ENCODE measurements at places on chromosomes 16 and 17.

- no peak overlapping the region for H3K4me3 ChIP-seq
- no peak overlapping the region for H3K27ac ChIP-seq
- peaks cover 13% of the 10 kb centered on the region for H3K4me1 ChIP-seq
- H3K27me3 ChIP-seq = no peaks in the 10 kb centered on the region
- DNase-seq = peak; percentile 65
These were observed 1049.1 kb upstream of the GOT2 start for GRCh38 chr16:59783191-59783590.

GRCh38 chr17:64216338-64217248 is 46.5 kb downstream of the TEX2 start:
- peak overlapping the region; percentile 49 for H3K4me3 ChIP-seq
- H3K4me1 ChIP-seq = peaks cover 76% of the 10 kb centered on the region
- peak; percentile 32 for DNase-seq
- peaks cover 41% of the 10 kb centered on the region for H3K36me3 ChIP-seq
- peak overlapping the region; percentile 86 for H3K27ac ChIP-seq
- H3K27me3 ChIP-seq = no peaks in the 10 kb centered on the region

- no peak overlapping the region for H3K27ac ChIP-seq
- H3K27me3 ChIP-seq = peaks cover 2% of the 10 kb centered on the region
- no peak for DNase-seq
- peaks cover 28% of the 10 kb centered on the region for H3K4me1 ChIP-seq
- H3K36me3 ChIP-seq = no peaks in the 10 kb centered on the region
These were observed 7.8 kb upstream of the RNF213 start for GRCh38 chr17:80252871-80253270.

GRCh38 chr16:66513111-66513723 is 36.7 kb downstream of the TK2 start:
- H3K27ac ChIP-seq = peak overlapping the region; percentile 79
- H3K36me3 ChIP-seq = peaks cover 22% of the 10 kb centered on the region
- no peak overlapping the region for H3K4me3 ChIP-seq
- peaks cover 66% of the 10 kb centered on the region for H3K4me1 ChIP-seq

- H3K27me3 ChIP-seq = peaks cover 10% of the 10 kb centered on the region
- peak; percentile 95 for DNase-seq
- H3K27ac ChIP-seq = peak overlapping the region; percentile 99
- H3K4me1 ChIP-seq = peaks cover 44% of the 10 kb centered on the region
These were observed 1.1 kb upstream of the ADGRG1 start for GRCh38 chr16:57627184-57627871.

DNA sequence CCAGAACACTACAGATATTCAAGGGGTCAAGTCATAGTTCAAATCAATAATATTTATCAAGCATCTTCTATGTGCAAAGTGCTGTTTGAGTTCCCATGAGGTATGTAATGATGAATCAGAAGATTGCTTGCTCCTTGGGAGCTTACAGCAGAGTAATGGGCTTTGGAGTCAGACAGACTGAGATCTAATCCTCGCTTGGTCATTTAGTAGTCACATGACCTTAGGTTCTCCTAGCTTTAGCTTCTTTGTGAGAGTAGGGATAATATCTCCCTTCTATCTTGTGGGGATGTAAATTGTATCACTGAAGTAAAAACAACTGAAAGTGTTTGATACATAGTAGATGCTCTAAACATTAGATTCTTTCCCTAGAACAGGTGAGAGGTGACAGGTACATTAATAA is 30.1 kb downstream of the SNX11 start:
- no peaks in the 10 kb centered on the region for H3K4me1 ChIP-seq
- H3K4me3 ChIP-seq = no peak overlapping the region
- peaks cover 37% of the 10 kb centered on the region for H3K27me3 ChIP-seq
- no peak overlapping the region for H3K27ac ChIP-seq
- no peak for DNase-seq

GRCh38 chr17:19533718-19534561 is at the start of gene SLC47A1:
Gene SLC47A1 (plus strand): TSS chr17:19533854. CDS start chr17:19533940, 86 bp downstream.
- H3K4me1 ChIP-seq = no peaks in the 10 kb centered on the region
- peak within 1 kb of the TSS; percentile 13 for H3K4me3 ChIP-seq
- no peak within 1 kb of the TSS for H3K27ac ChIP-seq
- no peaks in the 10 kb centered on the region for H3K36me3 ChIP-seq
- DNase-seq = no peak
- peaks cover 43% of the 10 kb centered on the region for H3K27me3 ChIP-seq

GRCh38 chr17:11825572-11826209 is 171.6 kb downstream of the ZNF18 start:
- DNase-seq = no peak
- H3K4me3 ChIP-seq = no peak overlapping the region
- no peaks in the 10 kb centered on the region for H3K27me3 ChIP-seq

DNA sequence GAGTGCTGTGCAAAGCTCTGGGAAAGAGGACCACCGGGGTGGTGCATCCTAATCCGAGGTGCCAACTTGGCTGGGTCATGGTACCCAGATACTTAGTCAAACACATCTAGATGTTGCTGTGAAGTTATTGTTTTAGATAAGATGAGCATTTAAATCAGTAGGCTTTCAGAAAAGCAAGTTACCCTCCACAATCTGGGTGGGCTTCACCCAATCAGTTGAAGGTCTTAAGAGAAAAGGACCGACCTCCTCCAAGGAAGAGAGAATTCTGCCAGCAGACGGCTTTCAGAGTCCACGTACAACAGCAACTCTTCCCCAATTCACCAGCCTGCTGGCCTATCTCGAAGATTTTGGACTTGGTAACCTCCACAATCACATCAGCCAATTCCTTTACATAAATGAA is 338.1 kb downstream of the C16orf95 start:
- H3K27me3 ChIP-seq = peaks cover 25% of the 10 kb centered on the region
- H3K27ac ChIP-seq = no peak overlapping the region
- 0 out of 2 replicates have a peak, but pooled peaks cover 6% of the 10 kb centered on the region for H3K36me3 ChIP-seq

GRCh38 chr17:76149214-76149613 is 8.2 kb upstream of the FOXJ1 start:
- H3K4me3 ChIP-seq = no peak overlapping the region
- DNase-seq = no peak
- no peak overlapping the region for H3K27ac ChIP-seq
- no peaks in the 10 kb centered on the region for H3K4me1 ChIP-seq

DNA sequence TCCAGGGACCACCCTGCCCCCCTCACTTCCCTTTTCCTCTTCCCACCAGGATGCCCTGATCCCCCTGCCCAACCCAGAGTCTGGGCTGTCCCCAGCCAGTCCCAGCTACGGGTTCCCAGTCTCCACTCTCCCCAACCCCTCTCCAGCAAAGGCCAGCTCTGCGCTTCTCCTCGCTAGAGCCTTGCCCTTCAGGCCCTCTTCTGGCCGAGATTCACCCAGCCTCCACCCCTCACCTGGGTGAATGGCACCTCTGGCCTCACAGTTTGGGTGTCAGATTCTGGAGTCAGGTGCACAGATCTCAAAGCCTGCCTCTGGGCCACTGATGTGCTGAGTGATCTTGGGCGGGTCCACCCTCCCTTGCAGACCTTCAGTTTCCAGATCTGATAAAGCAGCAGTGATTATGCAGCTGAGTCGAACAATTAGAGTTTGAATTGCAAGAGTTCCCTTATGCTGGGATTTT is 185.6 kb upstream of the TNRC6C start:
- DNase-seq = no peak
- H3K36me3 ChIP-seq = no peaks in the 10 kb centered on the region
- H3K4me1 ChIP-seq = peaks cover 6% of the 10 kb centered on the region
- H3K27ac ChIP-seq = no peak overlapping the region

GRCh38 chr16:6300523-6300922 is 1032.1 kb upstream of the RBFOX1 start:
- no peak overlapping the region for H3K27ac ChIP-seq
- no peak overlapping the region for H3K4me3 ChIP-seq
- H3K27me3 ChIP-seq = no peaks in the 10 kb centered on the region
- no peaks in the 10 kb centered on the region for H3K36me3 ChIP-seq
- no peak for DNase-seq

GRCh38 chr16:86537486-86537885 is 17.5 kb downstream of the MTHFSD start:
- DNase-seq = no peak
- H3K4me1 ChIP-seq = no peaks in the 10 kb centered on the region
- peaks cover 16% of the 10 kb centered on the region for H3K36me3 ChIP-seq

DNA sequence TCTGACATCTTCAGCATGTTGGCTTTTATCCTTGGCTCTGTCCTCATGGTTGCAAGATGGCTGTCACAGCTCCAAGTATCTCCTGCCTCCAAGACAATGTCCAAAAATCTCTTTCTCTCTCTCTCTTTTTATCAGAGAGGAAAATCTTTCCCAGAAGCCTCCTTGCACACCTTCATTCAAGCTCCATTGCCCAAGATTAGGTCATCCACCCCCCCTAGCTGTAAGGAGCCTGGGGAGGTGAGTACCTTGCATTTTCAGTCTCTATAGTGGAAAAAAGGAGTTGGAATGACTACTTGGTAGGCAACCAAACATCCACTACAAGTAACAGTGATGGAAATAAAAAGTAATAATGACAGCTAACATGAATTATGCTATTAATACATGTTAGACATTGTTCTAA is 22.0 kb upstream of the NSMCE1 start:
- peaks cover 44% of the 10 kb centered on the region for H3K4me1 ChIP-seq
- no peak overlapping the region for H3K4me3 ChIP-seq
- H3K27ac ChIP-seq = no peak overlapping the region
- H3K36me3 ChIP-seq = peaks cover 13% of the 10 kb centered on the region
- DNase-seq = no peak
- peaks cover 2% of the 10 kb centered on the region for H3K27me3 ChIP-seq

GRCh38 chr16:69799611-69800031 is 37.5 kb downstream of the WWP2 start:
- H3K27ac ChIP-seq = no peak overlapping the region
- no peaks in the 10 kb centered on the region for H3K27me3 ChIP-seq
- H3K4me1 ChIP-seq = peaks cover 12% of the 10 kb centered on the region
- no peak for DNase-seq

GRCh38 chr17:57111386-57111785 is 26.3 kb downstream of the AKAP1 start:
- no peak overlapping the region for H3K4me3 ChIP-seq
- DNase-seq = no peak
- peaks cover 2% of the 10 kb centered on the region for H3K27me3 ChIP-seq
- no peaks in the 10 kb centered on the region for H3K36me3 ChIP-seq

- H3K27me3 ChIP-seq = peaks cover 56% of the 10 kb centered on the region
- no peak for DNase-seq
- no peak overlapping the region for H3K27ac ChIP-seq
- no peaks in the 10 kb centered on the region for H3K36me3 ChIP-seq
- peaks cover 25% of the 10 kb centered on the region for H3K4me1 ChIP-seq
These were observed 26.9 kb upstream of the PHB1 start for GRCh38 chr17:49441578-49441977.

- no peak overlapping the region for H3K27ac ChIP-seq
- peaks cover 4% of the 10 kb centered on the region for H3K36me3 ChIP-seq
- no peak for DNase-seq
- no peaks in the 10 kb centered on the region for H3K4me1 ChIP-seq
These were observed 159.5 kb upstream of the RPL38 start for GRCh38 chr17:74043976-74044375.

- H3K27ac ChIP-seq = peak overlapping the region; percentile 66
- H3K4me1 ChIP-seq = peaks cover 34% of the 10 kb centered on the region
- peaks cover 10% of the 10 kb centered on the region for H3K27me3 ChIP-seq
- peaks cover 32% of the 10 kb centered on the region for H3K36me3 ChIP-seq
These were observed 2.6 kb downstream of the COG4 start for GRCh38 chr16:70520612-70521297.

GRCh38 chr17:56130026-56130425 is 23.2 kb upstream of the ANKFN1 start:
- H3K27ac ChIP-seq = no peak overlapping the region
- H3K4me3 ChIP-seq = no peak overlapping the region
- no peaks in the 10 kb centered on the region for H3K27me3 ChIP-seq
- no peak for DNase-seq
- H3K4me1 ChIP-seq = peaks cover 65% of the 10 kb centered on the region

DNA sequence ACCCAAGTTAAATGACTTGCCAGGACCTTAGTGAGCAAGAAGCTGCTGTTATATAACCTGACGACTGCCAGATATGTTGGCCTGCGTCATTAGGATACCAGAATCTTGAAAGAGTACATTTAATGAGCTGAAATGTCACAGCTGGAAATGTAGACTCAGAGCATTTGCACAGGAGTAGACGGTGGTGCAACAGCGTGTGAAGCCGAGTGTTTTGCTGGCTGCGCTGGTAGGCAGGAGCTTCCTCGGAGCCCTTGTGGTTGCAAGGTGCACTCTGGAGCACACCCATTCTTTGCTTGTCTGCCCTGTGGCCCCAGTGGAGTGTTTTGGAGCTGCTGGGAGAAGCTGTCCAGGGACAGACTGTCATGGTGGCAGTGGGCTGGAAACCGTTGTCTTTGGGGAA is 79.3 kb downstream of the BANP start:
- peaks cover 4% of the 10 kb centered on the region for H3K4me1 ChIP-seq
- peaks cover 6% of the 10 kb centered on the region for H3K36me3 ChIP-seq
- no peak overlapping the region for H3K27ac ChIP-seq
- 0 out of 2 replicates have a peak, but pooled peaks cover 1% of the 10 kb centered on the region for H3K27me3 ChIP-seq
- DNase-seq = no peak
